ELR (cell line): ENCODE measurements at places on chromosomes 3 and 15.
A peak's percentile ranks its signal among the peaks of the same experiment; 100 is the strongest.

- no peak for DNase-seq
Observed at GRCh38 chr3:51568036-51568435, 29.5 kb downstream of the RAD54L2 start.

DNA sequence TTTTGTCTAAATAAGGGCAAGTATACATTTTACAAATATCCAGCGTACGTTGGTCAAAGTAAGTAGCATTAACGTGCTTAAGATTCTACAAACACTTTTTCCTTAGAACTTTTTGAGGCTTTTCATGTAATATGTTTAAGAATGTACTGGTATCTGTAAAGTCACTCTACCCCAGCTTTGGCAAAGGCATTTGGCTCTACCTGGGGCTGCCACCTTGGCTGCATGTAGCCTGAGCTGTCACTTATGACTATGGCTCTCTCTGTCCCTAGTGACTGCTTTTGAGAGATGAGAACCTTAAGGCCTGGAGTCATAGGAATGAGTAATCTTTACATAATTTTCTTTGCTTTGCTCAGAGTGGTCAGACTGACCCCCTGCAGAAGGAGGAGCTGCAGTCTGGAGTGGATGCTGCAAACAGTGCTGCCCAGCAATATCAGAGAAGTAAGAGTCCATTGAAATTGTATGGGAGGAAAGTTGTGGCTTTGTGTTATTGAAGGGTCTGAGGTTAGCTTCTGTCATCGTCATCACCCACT lies 61.2 kb downstream of the IQGAP1 start:
- peak; percentile 65 for DNase-seq

DNA sequence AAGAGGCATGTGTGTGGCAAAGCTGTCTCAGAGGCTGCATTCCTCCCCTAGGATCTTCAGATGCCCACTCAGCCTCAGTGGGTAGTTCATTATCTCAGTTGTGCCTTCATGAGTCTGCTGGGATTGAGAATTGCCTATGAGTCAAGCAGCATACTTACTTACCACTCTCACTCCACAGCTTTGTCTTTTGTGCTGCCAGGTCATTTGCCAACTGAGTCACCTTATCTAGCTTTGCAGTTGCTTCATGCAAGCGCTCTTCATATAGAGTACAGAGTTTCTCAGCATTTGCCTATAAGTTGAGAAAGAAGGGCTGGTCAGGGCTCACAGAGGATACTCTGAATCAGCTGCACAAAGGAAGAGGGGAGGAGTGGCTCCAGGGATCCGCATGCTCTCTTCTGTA lies 89.5 kb downstream of the MYH15 start:
- peak; percentile 95 for DNase-seq

GRCh38 chr3:126446301-126446700 lies 29.4 kb downstream of the ZXDC start:
- no peak for DNase-seq

- DNase-seq = peak; percentile 44
Observed at GRCh38 chr15:40050788-40051470, 11.9 kb upstream of the SRP14 start.

DNA sequence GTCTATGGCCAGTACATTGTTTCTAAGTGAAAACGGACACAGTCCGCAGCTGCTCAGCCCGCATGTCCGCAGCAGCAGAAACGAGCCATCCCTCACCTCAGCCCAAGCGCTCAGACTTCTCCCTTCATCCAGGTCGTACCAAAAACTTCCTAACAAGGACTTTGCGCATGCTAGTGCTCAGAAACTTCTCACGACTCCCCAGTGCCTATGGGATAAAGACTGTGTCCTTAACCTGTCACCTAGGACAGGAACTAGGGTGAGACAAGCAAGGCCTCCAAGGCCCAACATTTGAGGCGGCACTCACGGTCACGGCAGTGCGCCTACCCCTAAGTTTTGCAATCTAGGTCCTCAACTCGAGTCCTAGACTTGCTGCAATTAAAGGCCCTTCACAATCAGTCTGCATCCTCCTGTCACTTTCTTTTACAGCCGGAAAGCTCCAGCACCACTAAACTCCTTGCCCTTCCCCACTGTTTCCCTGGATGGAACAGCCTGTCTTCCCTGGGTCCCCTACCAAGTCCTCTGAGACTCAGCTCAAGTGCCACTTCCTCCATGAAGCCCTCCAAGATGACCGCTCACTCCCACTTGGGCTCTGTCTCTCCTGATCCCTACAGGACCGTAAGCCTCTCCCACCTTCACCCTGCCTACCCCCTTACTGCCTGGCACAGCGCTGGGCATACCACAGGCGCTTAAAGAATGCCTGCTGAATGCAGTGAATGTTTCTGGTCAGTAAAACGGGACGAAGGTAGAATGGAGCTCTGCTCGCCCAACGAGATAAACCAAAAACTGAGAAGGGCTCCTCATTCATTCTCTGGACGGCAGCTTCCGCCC lies 1.2 kb downstream of the CLN6 start:
- DNase-seq = peak; percentile 40

DNA sequence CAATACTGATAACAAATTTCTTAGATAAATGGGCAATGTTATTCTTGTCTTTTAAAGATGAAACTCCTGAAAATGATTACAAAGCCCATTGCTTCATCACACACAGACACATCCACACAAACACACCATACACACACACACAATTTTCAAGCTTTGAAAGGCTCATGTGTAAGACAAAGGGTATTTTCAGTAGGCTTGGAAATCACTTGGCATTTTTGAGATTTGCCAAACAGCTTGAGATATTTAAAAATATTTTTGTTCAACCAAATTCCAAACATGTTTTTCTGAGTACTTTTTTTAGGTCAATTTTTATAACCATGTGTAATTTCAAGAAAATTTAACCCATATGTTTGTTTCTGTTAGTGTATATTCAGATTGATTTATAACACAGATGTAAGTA lies 283.7 kb downstream of the ROBO2 start:
- no peak for DNase-seq

GRCh38 chr15:43085921-43086320 lies 19.9 kb downstream of the UBR1 start:
- no peak for DNase-seq

GRCh38 chr3:124919756-124920155 lies 14.8 kb downstream of the MUC13 start:
- no peak for DNase-seq

GRCh38 chr3:69902386-69902785 lies 97.1 kb upstream of the SAMMSON start:
- no peak for DNase-seq

GRCh38 chr15:57393061-57393460 lies 16.8 kb downstream of the CGNL1 start:
- no peak for DNase-seq

- DNase-seq = no peak
Observed at GRCh38 chr3:141939759-141940158, 63.3 kb downstream of the ATP1B3 start.

DNA sequence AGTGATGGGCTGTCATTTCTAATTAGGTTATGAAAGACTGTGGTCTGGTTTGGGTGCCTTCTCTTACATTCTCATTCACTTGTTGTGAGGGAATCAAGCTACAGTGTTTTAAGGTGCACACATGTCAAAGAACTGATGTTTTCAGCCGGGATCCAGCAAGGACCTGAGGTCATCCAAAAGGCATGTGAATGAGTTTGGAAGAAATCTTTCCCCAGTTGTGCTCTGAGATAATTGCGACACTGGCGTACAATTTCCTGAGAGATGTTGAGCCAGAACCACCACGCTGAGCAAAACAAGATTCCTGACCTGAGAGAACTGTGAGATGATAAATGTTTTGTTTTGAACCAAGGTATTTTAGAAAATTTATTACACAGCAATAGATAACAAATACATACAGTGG lies 295.3 kb upstream of the SLITRK3 start:
- peak; percentile 58 for DNase-seq

- no peak for DNase-seq
Observed at GRCh38 chr15:35757361-35757760, 211.4 kb upstream of the DPH6 start.

- no peak for DNase-seq
Observed at GRCh38 chr3:120664926-120665325, 17.1 kb downstream of the HGD start.

DNA sequence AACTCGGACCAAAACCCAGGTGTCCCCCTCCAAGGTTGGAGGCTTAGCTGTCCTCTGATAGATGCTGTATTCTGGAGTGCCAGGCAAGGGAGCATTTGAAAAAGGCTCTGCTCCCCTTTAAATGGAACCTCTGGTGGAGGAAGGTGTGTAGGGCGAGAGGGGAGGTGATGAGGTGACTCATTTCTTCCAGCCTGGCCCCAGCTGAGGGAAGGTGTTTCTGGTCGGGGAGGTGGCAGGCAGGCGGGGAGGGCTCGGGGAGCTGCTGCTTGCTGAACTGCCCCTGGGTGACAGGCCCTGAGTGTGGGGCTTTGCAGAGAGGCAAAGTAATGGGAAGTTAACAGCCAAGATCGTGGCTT lies 18.8 kb downstream of the PSTPIP1 start:
- DNase-seq = no peak

DNA sequence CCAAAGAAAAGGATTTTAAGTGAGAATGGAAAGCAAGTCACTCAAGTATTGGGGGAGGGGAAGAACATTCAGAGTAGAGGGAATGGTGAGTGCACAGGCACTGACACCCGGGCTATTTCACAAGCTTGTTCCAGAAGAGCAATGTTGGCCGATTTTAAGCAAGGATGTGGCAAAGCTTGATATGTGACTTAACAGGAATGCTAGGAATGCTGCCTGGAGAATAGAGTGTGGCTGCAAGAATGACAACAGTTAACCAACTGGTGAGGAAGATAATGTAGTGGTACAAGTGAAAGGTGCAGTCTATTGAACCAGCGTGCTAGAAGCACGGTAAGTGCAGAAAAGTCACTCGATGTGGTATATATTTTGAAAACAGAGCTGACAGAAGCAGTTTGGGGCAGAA lies 6.2 kb upstream of the CCDC80 start:
- DNase-seq = peak; percentile 94

GRCh38 chr15:86178845-86179244 lies 99.2 kb downstream of the AGBL1 start:
- no peak for DNase-seq

GRCh38 chr15:52104532-52105004 lies 8.0 kb downstream of the BCL2L10 start:
- DNase-seq = no peak

DNA sequence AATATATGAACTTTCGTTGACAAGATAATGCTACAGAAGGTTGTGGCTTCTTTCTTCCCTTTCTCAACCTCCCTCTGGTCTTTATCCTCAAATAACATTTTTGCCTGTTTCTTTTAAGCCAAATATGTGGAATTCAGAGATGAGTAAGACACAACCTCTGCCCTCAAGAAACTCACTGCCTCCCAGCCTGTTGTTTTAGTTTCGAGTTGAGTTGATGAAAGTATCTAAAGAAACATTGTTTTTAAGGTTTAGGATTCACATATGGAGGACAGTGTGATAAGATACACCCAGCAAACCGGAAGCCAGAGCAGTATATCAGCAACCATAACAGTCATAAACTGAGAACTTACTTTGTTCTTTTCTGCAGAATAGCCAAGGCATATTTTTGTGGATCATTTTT lies 218.6 kb downstream of the THSD4 start:
- peak; percentile 54 for DNase-seq

- DNase-seq = no peak
Observed at GRCh38 chr3:30426293-30426993, 180.0 kb upstream of the TGFBR2 start.

DNA sequence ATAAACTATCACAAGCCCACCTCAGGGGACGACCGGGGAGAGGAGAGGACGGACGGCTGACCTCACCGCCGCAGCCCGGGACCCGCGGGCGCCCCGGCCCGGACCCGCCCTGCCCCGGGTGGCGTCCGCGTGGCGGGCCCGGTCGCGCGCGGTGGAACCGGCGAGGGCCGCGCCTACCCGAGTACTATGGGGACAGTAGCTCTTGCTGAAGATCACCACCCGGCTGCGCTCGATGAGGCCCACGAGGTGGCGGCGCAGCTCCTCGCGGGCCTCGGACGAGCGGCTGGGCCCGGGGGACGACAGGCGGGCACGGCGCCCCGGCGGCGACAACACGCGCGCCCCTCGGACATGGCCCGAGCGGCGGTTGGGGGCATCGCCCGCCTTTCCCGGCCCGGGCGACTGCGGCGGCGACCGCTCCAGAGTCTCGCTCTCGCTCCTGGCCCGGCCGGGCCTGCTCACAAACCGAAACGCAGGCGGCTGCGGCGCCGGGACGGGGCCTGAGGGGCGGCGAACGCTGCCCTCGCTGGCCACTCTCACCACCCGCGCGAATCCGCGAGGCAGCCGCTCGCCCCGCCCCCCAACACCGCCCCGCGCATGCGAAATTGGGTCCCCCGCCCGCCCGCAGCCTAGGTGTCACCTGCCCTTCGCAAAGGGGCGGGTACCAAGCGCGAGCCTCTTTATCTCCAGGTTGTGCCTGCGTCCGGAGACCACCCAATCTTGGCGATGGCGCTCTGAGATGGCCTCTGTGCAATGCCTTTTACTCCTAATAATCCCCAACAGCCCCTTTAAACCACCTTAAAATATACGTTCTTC lies at the start of gene TXNRD3:
TXNRD3 (minus strand) TSS at position 554 of the 813 bp plus-strand sequence.
- DNase-seq = peak; percentile 80

GRCh38 chr15:35618260-35619188 lies 72.6 kb upstream of the DPH6 start:
- no peak for DNase-seq

GRCh38 chr3:159584421-159584820 lies 404.2 kb upstream of the IL12A start:
- no peak for DNase-seq

DNA sequence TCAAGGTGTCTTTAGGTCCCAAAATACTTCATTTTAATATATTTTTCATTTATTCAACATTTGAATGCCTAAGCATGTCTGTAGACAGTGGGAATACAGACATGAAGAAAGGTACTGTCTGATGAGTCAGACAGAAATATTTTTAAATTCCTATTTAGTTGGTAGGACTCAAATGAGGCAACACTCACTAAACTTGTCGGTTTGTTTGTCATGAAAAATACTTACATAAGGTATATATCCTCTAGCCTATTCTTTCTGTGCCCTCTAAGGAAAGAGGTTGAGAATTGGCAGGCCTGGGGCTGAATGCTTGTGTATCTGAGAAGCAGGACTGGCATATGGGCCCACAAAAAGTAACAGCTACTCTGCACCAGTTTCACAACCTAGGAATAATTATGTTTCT lies 423.6 kb upstream of the MDFIC2 start:
- peak; percentile 10 for DNase-seq

DNA sequence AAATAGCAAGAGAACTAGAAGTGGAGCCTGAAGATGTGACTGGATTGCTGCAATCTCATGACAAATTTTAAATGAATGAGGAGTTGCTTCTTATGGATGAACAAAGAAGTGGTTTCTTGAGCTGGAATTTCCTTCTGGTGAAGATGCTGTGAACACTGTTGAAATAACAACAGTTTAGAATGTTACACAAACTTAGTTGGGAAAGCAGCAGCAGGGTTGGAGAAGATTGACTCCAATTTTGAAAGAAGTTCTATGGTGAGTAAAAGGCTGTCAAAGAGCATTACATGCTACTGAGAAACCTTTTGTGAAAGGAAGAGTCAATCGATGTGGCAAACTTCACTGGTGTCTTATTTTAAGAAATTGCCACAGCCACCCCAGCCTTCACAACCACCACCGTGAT lies 220.9 kb upstream of the LRRFIP2 start:
- no peak for DNase-seq

DNA sequence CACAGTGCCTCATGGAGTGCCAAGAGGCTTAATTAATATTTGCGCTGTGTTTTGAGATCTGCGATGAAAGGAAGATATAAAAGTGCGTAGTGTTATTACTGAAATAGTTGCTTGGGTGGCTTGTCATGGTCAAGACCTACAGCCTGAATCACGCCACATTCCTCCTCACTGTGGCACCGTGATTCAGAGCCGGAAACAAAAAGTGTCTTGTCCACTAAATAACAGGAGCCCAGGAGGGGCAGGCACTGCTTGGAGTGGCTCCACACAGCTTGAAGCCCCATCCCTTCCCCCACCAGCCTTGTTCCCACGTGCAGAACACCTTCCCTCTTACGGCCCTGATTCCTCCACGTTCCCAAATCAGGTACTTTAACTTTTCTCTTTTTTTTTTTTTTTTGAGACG lies 1.2 kb upstream of the LRRC15 start:
- DNase-seq = no peak
